ENCODE measurements at places on chromosomes 12 and 14.

GRCh38 chr12:66533767-66534166, 145.1 kb downstream of the GRIP1 start:
- no peak for DNase-seq

DNA sequence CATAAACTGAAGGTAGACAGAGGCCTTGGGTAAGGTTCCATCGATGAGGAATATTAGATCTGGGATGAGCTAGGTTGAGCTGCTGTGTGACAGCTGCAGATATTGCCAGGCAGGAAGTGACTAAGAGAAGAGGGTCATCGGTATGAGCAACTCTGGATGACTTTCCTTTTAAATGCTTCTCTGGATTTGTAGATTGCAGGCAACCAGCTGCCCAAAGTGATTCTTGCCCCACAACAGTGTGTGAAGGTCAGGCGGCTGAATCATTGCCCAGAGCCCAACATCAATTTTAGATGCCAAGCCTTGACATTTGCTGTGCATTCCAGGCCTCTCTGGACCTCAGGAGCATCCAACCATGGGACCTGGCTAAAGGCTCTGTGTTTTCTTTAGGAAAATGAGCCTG, 255.9 kb downstream of the DPF3 start:
- DNase-seq, result no peak

- no peak for DNase-seq
Observed at GRCh38 chr14:23573384-23574015, 5.1 kb downstream of the JPH4 start.

- DNase-seq, result no peak
Observed at GRCh38 chr12:90102957-90103652, 394.5 kb upstream of the ATP2B1 start.

GRCh38 chr14:100304825-100305323, 1.4 kb downstream of the SLC25A29 start:
- DNase-seq, result no peak

DNA sequence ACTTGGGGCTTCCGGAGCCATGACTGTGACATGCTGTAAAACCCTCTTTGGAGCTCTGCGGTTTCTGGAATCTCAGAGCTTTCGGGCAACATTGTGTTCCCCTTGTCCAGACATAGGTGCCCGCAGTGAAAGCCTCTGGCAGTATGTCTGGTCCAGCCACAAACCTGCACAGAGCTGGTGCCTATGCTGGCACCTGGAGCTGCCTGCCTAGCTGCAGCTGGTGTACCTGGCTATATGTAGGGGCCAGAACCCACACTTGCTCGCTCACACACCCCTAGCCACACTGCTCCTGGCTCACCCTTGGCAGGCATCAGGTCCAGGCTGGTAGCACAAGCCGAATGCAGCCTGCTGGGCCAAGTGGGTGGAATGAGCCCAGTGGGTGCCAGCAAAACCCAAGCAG, 861.1 kb downstream of the FLRT2 start:
- DNase-seq, result no peak

Measured in CD8-positive, alpha-beta T cell (primary cell).